ENCODE measurements at places on chromosomes 13 and 19.

- no peak for DNase-seq
Observed at GRCh38 chr13:95145587-95145986, 155.7 kb downstream of the ABCC4 start.

GRCh38 chr13:25783076-25783475 is 268.7 kb downstream of the SHISA2 start:
- DNase-seq = no peak

DNA sequence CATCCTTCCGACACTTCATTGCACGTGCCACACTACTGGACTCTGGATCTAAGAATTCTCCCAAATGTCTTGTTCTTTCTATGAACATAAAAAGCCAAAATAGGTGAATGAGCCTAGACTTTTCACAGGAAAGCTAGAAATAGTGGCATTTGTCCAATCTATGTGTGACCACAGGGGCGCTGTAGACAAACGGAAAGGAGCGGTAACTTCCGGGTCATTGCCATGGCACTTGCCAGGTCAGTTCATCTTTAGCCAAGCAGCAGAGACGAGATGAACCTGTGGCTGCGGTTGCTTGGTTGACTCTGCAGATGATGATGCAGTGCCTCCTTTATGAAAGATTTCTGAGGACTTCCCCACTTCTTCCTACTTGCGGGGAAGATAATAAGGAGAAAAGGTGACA is 65.6 kb downstream of the ADGRE1 start:
- DNase-seq = no peak

DNA sequence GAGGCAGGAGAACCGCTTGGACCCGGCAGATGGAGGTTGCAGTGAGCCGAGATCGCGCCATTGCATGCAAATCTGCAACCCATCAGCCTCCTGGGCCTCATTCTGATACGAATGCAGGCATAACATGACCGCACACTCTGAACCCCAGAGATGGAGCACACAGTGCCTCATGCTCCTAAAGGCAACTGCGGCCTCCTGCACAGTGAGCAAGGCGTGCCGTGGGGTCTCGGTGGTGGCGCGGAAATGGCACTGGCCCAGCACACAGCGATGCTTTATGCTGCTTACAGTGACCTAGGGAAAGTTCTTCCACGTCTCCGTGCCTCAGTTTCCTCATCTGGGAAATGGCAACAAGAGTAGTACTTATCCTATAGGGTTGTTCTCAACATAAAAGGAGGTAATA is 2.0 kb upstream of the C19orf12 start:
- DNase-seq = no peak
